ENCODE measurements at places on chromosomes 11 and 22.

DNA sequence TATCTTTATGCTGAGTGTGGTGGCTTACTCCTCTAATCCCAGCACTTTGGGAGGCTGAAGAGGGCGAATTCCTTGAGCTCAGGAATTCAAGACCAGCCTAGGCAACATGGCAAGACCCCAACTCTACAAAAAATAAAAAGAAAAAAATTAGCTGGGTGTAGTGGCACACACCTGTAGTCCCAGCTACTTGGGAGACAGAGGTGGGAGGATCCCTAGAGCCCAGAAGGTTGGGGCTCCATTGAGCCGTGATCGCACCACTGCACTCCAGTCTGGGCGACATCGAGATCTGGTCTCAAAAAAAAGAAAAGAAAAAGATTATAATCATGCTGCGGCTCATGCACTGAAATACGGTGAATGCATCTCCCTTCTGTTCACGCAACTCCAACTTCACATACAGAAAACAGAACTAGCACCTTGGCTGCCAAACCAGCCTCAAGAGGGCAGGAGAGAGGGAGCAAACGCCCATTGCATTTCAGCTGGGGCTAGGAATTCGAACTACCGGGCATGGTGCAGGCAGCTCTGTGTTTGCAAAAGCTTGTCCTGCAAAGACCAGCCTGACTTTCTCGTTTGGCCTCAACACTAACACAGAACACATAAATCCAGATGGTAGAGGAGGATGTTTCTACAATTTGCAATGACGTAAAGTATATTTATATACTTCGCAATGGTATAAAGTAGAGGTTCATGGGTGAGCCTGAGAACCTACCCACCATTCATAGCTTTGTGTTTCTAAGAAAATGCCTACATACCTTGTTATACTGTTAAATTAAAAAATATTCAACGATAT is 6.3 kb upstream of the SYNGR1 start:
- peak; percentile 76 for DNase-seq

- no peak for DNase-seq
These were observed 68.8 kb upstream of the SCUBE2 start for GRCh38 chr11:9160166-9160565.

GRCh38 chr11:3747704-3748103 is 49.6 kb downstream of the NUP98 start:
- DNase-seq, result no peak

DNA sequence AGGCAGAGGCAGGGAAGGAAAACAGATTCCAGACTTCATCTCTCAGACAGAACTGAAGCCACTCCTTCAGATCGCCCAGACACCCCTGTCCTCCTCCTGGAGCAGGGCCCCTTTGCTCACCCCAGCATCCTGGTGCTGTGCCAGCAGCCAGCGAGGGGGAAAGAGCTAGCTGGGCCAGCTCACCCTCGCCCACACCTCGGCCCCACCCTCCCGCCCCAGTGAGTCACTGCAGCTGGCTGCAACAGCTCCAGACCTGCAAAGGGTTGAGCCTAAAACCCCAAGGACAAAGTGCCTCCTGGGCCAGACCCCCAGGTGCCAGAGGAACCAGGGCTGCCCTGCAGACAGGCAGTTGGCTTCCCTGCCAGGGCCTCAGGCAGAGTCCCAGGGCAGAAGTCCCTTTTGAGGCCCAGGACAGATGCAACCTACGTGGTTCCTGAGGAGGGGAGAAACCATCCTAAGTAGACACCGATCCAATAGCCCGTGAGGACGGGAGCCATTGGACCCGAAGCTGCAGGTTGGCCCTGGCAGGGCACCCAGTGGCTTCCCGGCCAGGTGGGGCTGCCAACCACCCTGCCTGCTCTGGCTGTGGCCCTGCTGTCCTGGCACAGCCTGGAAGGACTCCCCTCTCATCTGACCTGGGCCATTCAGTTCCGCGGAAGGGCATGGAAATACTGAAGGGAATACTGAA is 7.2 kb downstream of the AHNAK start:
- no peak for DNase-seq

DNA sequence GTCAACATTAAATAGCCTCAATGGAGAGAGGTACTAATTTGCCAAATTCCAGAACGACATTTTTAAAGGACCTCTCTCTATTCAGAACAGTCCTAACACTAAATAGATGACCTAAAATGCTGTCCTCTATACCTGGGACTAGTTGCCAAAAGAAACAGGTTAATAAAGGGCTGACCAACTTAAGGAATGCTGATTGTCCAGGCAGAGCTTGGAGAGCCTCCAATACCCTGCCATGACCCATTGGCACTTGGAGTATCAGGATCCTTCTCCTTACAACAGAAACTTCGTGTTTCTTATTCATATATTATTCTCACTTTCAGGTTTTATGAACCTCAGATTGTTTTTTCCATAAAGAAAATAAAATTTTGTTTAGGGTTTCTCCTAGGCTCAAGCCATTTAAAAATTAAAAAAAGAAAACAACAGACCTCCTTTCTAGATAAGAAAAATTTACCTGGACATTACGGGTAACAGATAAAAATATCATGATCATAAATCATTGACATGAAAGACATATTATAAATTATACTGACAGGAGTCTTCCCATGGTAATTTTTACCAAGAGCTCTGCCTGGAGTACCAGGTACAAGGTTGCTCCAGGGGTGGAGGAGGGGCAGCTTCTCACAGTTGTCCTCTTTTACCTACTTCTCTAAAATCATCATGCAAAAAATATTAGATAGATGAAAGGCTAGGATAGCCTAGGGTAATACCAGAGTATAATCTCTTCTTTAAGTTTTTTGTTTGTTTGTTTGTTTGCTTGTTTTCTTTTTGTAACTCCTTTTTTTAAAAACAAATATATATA is 2.0 kb downstream of the LRRC4C start:
- no peak for DNase-seq

DNA sequence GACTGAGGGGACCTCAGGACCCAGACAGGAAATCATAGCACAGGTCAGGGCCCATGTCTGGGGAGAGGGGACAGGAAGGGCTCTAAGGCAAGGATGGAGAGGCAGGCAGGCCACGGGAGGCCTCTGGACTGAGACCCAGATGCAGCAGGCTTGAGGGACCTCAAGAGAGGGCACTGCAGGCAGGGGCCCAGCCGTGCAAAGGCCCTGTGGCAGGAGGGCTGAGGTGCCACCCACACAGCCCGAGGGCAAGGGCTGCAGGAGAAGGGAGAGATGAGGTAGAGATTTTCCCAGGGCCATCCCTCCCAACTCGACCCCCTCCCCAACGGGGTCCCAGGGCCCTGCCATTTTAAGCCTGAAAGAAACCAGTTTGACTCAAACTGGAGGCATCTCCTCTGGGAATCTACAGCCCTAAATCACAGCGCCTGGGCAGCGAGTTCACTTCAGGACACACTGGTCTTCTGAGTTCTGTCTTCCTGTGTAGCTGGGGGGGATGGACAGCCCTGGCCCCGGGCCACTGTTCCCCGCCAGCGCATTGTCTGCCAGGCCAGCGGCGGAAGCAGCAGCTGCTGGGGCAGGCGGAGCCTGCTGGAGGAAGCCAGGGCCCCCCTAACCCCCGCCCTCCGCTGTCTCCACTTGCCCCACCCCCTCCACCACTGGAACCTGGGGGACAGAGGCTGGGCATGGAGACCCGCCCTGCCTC is 20.3 kb upstream of the WNT7B start:
- peak; percentile 34 for DNase-seq

DNA sequence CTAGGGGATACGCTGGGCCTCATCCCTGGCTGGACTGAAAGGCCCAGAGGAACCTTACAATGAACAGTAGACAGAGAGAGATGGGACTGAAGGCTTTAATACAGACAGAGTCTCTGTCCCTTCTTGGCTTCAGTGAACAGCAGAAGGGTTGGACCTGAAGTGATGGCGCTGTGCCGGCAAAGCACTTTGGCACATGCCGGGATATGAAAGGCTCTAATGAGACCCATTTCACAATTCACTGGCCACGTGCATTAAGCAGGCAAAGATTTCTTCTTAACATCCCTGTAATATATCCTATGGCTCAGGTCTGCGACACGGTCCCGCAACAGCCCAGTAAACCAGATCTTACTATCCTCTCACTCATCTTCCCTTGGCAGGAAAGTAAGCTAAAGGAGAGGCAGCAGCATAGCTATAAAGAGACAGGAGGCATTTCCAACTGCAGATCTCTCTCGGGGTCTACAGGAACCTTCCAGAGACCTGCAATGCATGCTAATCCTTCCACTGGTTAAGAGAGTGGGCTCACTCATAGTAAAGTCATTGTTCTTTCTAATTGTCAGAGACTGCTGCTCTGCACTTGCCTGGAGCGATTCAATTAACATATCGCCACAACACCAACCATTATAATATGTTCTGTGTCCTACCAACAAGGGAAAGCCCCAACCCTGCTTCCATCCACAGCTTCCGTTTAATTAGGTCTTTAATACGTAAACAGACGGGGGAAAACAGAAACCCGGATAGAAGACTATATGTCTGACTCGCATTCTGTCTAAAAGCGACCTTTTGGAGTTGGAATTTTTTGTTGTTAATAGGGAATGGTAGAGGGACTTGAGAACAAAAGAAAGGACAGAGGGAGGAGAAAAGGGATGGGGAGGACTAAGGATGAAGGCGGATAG is 1179.0 kb downstream of the LRRC4C start:
- DNase-seq, result no peak

GRCh38 chr22:22216450-22216959 is 28.1 kb upstream of the VPREB1 start:
- DNase-seq, result no peak
